ENCODE measurements at places on chromosomes 3 and 15.

GRCh38 chr3:195041871-195042742 is 228.9 kb downstream of the XXYLT1 start:
- no peak for DNase-seq

GRCh38 chr15:100794008-100794407 is 85.6 kb upstream of the ALDH1A3 start:
- DNase-seq, result no peak

DNA sequence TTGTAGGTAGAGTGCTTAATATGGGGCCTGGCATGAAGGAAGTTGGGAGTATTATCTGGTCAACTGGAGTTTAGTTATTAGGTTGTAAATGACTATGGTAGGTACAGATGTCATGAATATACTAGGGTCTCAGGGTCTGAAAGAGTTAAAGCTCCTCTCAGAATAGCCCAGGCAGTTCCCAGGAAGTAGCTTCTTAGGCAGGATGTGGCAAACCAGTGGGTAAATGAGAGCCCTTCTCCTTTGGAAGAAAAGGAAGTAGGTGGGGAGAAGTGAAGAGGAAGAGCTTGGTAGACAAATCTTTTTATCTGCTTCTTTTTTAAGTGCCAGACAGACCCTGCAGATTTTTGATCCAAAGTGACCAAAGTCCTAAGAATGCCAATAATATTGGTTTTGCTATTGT is 24.5 kb downstream of the MAP2K1 start:
- no peak for DNase-seq

GRCh38 chr3:149611149-149611548 is 46.7 kb downstream of the WWTR1 start:
- DNase-seq, result no peak

GRCh38 chr15:73923488-73924164 is 2.6 kb upstream of the LOXL1 start:
- DNase-seq, result peak; percentile 57
